ENCODE measurements at places on chromosomes 11 and 22. TPM values are rescaled to one million over a fixed set of nuclear protein-coding genes. Genes with fewer than 3 reads are reported as not detected.
A peak's percentile ranks its signal among the peaks of the same experiment; 100 is the strongest.

Gene SLC22A25
- not detected for total RNA-seq

Gene MYOD1
- not detected for total RNA-seq

Gene GAB4
- total RNA-seq = not detected

Gene C22orf31
- not detected for total RNA-seq

Gene FGF19
- not detected for total RNA-seq

Gene MRGPRF
- total RNA-seq = not detected

Gene TRIM48
- not detected for total RNA-seq

Gene HOATZ
- not detected for total RNA-seq

DNA sequence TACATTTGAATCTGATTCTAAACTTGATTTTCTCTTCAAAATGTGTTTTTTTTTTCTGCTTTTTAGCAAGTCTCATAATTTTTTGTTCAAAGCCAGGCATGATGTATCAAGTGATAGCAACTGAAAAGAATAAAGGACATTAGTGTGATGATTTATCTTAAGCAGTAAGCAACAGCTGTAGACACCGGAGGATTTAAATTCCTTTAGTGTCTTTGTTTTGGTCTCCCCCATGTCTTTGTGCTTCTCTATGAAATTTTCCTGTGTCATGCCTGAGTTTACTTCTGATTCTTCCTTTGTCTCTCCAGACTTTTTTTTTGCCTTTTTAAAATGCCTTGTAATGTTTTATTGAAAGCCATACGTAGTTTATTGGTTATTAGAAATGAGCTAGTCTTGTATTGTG lies 934.2 kb upstream of the RAG2 start:
- no peak for DNase-seq

DNA sequence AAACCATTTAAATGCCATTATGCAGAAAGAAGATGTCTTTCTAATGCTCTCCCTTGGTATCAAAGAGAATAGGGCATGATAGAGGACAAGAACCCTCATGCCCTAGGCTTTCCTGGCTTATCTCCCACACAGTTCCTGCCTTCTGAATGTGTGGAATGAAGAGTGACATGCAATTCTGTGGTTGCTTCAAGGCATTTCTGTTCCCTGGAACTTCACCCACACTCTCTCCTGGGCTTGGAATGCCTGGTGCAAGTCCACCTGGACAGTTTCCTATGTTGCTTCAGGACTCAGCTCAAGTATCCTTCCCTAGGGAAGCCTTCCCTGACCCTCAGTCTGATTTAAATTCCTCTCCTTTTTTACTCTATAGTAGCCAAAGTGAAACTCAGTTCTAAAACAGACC lies 53.8 kb upstream of the DRD2 start:
- DNase-seq = no peak

DNA sequence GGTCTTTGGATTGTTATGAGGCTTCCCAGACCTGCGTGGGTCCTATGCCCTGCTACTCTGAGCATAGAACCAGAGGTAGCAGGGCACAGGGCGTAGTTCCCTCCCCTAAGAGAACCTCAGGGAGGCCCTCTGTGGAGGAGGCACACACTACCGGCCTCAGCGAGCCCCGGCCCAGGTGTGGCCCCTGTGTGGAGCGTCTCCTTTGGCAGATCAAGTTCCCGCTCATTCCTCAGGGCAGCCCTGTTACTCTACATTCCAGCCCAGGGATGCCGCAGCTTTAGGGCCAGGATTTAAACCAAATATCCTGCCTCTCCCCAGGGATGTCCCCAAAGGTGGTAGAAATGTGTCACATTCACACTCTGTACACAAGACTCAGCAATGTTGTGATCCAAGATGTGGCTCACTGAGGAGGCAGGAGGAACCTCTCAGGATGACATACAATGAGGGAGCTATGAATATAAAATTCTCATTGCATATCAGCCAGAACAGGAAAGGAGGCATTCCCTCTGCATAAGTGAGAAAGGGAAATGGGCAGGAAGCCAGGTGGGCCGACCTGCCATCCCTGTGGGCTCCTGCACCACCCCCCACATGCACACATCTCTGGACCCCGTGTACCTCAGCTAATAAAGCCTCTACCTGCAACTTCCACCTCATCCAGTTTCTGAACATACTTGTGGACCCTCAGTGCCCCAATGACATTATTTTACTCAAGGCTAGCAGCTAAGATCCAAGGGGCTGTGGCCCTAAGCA lies 131.9 kb upstream of the TEAD1 start:
- no peak for DNase-seq

DNA sequence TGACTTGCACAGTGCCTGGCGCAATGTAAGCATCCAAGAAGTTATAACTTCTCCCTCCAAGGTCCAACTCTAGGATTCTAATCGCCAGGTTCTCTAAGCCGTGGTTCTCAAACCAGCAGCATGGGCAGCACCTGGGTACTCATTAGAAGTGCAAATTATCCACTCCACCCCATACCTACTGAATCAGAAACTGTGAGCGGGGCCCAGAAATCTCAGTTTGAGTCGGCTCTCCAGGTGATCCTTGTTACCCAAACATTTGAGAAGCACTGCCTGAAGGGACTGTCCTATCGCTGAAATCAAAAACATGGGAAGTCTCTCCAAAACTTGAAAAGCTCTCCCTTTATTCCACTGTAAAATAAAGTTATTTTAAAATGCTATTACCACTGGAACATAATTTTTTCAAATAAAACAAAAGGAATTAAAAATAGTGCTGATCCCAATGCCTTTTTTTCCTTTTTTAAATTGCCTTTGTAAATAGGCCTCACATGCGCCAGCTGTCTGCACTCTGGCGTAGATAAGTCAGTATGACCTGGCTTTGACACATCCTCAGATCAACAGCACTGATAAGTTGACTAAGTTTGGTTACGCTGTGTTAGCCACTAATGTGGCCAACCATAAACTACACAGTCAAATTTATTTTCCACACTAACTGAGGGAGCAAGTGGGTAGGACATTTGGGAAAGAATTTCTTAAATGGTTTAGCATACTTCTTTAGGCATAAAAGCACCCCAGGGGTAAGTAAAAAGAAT lies 8.4 kb upstream of the CTR9 start:
- no peak for DNase-seq

GRCh38 chr11:15208378-15209222 lies 93.9 kb downstream of the INSC start:
- DNase-seq = peak; percentile 68

GRCh38 chr22:36221799-36222751 lies 17.3 kb downstream of the APOL2 start:
- no peak for DNase-seq

- DNase-seq = no peak
Observed at GRCh38 chr11:124274000-124274399, 17.8 kb downstream of the OR8G5 start.

DNA sequence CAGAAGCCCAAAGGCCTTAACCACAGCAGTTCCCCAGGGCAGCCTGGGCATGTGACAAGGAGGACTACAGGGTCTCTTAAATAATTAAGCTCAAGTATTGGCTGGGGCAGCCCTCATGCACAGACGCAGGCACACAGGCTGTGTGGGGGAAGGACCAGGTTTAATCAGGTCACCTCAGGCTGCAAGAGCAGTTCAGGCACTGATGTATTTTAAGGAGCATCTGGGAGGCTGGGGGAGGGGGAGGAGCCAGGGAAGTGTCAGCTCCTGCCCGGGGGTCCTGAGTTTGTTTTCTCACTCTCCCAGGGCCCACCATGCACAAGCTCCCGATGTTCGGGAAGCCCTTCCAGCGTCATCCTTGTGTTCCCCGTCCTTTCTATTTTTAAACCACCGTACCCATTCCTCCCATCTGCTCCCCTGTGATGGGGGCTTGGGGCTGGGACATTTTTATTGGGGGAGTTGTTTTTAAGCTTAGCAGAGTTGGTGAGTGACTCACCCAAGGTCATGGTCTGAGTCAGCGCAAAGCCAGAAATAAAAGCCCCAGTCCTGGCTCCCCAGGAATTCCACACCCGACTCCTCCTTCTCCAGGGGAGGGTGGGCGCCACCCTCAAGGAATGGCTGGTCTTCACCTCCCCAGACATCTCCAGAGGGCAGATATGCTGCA lies 2.4 kb downstream of the CSDC2 start:
- no peak for DNase-seq

DNA sequence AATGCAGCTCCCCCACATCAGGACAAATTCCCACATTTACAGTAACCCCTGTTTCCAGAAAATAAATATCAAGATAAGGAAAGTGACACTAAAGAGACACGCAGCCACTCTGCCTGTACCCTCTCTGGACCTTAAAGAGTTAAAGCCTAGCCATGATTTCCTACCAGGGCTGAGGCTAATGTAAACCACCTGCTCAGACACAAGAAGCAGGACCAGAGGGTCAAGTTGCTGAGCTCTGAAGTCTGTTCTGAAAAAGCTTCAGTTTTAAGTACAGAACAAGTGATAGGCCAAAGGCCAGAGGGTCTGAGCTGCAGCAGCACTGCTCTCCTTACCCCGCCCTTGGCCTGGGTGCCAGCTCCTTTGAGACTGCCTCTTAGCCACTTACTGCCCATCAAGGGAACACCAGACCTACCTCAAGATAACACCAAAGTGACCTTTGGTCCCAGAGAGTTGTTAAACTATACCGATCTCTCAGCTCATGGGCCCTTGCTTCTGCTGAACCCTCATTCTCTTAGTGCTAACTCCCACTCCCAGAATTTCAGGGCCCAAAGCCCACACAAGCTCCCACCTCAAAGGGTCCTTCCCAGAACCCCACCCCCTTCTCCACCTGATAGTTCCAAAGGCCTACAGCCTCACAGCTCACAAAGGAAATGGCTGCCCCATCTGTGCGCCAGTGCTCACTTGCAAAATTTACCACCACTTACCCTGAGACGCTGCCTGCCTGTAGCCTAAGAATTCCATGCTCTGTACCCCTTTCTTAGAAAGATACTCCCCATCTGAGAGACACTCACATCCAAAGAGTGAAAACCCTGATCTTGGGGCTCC lies 40.5 kb downstream of the IL18BP start:
- DNase-seq = no peak

GRCh38 chr11:38345286-38345685 lies 1747.2 kb upstream of the RAG2 start:
- DNase-seq = no peak

GRCh38 chr22:50112151-50113118 lies 22.6 kb downstream of the MOV10L1 start:
- no peak for DNase-seq

- peak; percentile 40 for DNase-seq
Observed at GRCh38 chr22:32473388-32473952, 1.1 kb upstream of the FBXO7 start.

DNA sequence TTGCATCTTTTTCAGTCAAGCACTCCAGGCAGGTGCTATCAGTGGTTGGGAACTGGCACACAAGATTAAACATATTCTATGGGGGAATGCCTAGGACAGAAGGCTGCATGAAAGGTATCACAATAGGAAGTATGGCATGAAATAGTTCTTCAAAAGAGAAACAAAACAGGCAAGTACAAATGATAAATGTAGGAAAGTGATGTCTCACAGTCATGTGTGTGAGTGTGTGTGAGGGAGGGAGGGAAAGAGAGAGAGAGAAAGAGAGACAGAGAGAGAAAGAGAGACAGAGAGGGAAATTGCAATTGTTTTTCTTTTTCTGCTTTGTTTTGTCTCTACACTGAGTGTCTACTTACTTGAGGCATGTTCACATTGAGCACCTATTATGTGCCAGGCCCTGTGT lies 456.3 kb downstream of the MIAT start:
- no peak for DNase-seq

DNA sequence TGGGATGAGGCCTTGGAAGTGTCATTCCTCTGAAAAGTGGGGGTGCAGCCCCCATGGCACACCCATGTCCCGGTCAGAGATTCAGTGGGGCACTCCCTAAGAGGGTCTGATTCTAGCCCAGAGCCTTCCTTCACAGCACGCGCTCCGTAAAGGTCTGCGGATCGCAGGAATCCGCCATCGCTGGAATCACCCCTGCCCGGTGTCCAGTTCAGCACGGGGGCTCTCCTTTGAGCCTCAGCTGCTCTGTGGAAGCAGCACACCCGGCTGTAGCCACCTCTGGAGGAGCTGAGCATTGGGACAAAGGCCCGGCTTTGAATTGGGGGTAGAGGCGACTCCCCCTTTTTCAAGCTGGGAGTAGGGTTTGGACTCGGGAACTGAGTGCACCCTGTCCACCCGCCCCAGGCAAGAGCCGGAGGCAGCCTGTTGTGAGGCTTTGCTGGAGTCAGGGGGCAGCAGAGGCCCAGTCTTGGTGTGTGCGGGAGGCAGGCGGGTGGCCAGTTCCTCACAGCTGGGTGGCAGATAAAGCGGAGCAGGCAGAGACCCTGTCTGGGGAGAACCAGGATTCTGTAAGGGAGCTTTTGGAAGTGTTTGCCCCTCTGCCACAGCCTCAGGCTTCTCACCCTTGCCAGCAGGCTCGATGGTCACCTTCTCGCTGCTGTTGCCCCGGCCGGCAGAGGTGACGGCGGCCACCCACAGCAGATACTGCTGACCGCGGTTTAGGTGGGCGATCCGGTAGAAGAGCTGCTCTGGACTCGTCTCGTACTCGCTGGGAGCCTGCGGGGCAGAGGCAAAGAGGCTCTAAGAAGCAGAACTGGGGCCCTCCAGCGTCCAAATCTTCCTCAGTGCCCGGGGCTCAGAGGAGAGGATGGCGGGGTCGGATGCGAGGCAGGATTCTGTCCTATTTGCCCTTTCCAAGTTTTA lies 115.9 kb downstream of the CEP164 start:
- no peak for DNase-seq

GRCh38 chr11:406796-407650 lies 7.8 kb downstream of the SIGIRR start:
- DNase-seq = peak; percentile 93

- no peak for DNase-seq
Observed at GRCh38 chr11:60960405-60960804, 8.4 kb upstream of the SLC15A3 start.

DNA sequence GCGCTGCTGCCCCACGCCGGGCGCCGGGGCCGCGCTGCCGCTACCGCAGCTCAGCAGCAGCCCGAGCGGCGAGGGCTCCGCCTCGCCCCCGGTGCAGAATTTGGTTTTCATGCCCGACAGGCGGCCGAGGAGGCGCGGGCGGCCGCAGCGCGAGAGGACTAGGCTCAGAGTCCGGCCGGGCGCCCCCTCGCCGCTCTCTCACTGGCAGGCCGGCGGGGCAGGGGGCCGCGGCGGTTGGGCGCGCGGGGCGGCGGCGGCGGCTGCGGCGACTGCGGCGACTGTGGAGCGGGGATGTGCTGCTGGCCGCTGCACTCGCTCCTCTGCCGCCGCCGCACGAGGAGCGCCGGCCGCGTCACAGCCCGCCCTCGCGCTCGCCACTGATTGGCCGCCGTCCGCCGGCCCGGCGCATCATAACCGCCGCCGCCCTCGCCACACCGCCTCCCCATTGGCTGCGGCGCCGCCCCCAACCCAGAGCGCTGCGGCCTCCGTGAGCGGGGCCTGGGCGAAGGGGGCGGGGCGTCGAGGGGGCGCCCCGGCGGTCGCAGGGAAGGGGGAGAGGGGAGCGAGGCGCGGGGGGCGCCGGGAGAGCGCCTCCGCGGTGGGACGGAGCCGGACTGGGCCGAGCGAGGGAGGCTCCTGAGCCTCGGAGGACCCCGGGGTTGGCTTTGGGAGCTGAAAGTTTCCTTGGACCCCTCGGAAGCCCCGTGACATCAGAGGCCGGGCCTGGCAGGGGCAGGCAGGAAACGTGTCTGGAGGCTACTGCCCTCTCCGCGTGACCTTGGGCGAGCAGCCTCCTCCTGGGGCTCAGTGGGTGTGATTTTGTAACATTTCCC lies at the start of gene CHKA:
Gene CHKA (minus strand): TSS at position 322 of the 833 bp plus-strand sequence. CDS start 211 bp downstream, at position 111.
- peak; percentile 73 for DNase-seq

Data from T-cell (primary cell).